ENCODE measurements at places on chromosomes 7 and 10.

- no peak for DNase-seq
Observed at GRCh38 chr10:28149746-28150145, 150.9 kb upstream of the ODAD2 start.

- no peak for DNase-seq
Observed at GRCh38 chr7:30977896-30978564, 14.3 kb downstream of the GHRHR start.

DNA sequence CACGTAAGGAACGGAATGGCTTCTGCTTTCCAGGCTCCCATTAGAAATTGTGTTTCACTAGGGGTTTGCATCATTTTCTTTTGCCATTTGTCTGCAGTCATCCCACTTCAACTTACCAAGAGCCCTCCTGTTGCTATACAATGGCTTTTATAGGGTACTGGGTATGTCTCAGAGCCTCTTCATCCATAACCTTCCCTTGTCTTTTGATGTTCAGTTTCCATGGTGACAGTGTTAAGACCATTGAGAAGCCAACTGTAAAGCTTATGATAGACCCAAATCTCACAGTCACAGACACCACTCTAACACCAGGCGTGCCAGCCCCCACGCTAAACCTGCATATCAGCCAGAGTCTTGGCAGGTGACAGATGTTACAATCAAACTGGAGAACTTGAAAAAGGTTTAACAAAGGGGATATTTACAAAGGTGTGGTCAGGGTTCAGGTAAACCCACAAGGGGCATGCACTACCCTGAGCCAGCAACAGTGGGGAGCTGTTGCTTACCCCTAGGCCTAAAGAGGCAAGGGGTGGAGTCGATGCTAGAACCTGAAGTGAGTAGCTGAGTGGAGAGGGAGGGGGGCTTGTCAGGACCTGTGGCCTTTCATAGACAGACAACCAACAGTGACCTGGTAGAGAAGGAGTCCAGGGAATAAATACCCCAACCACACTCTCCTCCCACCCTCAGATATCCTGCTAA is 53.2 kb upstream of the ABLIM1 start:
- DNase-seq, result no peak

DNA sequence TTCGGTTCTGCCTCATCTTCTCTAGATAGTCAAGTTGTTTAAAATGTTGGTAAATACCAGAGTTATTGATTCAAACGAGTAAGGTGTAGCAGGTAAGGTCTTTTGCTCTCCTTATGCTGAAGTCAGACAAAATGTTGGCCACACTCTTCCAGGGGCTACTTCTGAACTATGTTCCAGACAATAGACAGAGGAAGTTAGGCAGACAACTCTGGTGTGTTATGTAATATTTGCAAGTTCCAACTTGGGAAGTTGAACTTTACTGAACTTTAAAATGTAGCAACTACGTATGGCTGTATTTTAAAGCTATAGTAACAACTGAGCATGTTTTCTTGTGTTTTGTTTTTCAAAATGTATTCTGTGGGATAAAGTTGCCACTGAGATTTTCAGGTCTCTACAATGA is 125.7 kb upstream of the NEBL start:
- DNase-seq, result no peak

All from NCI-H774 (cell line).